NCI-H460 (cell line): ENCODE measurements at places on chromosomes 7 and 10. TPM values are rescaled to one million over a fixed set of nuclear protein-coding genes. Genes with fewer than 3 reads are reported as not detected.
A peak's percentile ranks its signal among the peaks of the same experiment; 100 is the strongest.

- DNase-seq = no peak
Observed at GRCh38 chr7:31087351-31087750, 35.2 kb downstream of the ADCYAP1R1 start.

DNA sequence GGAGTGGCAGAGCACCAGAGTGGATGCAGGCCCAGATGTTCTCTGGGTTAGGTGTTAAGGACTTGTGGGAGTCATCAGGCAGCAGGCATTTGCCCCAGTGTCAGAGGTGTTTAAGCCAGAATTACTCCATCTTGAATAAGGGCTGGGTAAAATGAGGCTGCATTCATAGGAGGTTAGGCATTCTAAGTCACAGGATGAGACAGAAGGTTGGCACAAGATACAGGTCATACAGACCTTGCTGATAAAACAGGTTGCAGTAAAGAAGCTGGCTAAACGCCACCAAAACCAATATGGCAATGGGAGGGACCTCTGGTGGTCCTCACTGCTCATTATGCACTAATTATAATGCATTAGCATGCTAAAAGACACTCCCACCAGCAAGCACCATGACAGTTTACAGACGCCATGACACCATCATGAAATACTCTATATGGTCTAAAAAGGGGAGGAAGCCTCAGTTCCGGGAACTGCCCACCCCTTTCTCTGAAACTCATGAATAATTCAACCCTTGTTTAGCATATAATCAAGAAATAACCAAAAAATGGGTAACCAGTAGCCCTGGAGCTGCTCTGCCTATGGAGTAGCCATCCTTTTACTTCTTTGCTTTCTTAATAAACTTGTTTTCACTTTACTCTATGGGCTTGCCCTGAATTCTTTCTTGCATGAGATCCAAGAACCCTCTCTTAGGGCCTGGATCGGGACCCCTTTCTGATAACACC lies 882 bp upstream of the LRRC61 start:
- DNase-seq = no peak

GRCh38 chr7:13834328-13834761 lies 155.1 kb downstream of the ETV1 start:
- DNase-seq = peak; percentile 65

GRCh38 chr7:118305671-118306070 lies 81.2 kb downstream of the ANKRD7 start:
- peak; percentile 6 for DNase-seq

GRCh38 chr7:47354831-47355541 lies 226.9 kb downstream of the TNS3 start:
- DNase-seq = no peak

DNA sequence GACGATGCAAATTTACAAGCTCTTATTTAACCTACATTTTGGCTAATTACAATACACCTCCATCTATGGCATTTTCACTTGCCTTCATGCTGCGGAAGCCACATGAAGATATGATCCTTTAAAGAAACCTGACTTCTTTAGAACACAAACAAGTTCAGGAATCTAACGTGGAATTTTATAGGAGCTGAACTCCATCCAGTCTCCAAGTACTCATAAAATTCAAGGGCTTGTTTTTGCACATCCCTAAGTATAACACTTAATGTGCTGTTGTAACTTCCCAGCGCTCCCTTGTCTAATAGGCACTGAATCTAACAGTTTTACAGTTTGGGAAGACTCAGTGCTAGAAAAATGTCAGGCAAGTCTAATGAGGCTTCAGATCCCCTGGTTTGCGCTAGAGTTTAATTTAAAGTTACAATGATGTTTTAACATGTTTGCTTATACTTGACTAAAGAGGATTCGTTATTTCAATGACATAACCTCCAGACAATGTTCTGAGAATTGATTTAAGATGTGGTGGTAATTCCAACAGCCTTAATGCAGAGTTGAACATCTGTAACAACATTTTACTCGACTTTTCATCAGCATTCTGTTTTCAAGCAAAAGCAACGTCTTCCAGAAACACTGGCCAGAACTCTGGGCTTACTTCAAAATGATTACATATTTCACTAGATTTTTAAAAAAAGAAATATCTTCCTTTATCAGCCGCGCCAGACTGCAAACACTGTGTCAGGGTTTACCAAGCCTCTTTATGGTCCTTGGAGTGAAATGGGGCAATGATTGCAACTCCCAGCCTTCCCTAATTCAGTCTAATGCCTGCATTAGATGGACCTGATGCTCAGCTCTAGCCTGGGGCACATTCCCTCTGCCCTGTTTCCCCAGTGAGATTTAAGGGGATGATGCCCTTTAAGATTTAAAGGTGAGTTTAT lies 664.3 kb downstream of the KCNMA1 start:
- DNase-seq = no peak

- peak; percentile 48 for DNase-seq
Observed at GRCh38 chr10:76036111-76036940, 604.9 kb downstream of the LRMDA start.

DNA sequence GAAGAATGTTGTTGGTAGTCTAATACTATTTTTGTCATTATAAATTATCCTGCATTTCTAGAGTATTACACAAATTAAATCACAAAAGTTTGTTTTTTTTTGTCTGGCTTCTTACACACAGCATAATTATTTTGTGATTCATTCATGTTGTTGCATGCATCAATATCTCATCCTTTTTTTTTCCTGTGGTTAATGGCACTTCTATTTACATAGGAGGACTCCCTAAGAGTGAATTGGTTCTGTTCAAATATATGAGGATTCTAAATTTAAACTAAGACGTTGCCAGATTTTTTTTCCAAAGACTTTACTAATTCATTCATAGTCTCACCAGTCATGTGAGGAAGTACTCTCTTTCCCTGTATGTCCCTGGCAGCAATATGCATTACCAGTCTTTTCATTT lies 303.3 kb downstream of the GPR37 start:
- DNase-seq = no peak

DNA sequence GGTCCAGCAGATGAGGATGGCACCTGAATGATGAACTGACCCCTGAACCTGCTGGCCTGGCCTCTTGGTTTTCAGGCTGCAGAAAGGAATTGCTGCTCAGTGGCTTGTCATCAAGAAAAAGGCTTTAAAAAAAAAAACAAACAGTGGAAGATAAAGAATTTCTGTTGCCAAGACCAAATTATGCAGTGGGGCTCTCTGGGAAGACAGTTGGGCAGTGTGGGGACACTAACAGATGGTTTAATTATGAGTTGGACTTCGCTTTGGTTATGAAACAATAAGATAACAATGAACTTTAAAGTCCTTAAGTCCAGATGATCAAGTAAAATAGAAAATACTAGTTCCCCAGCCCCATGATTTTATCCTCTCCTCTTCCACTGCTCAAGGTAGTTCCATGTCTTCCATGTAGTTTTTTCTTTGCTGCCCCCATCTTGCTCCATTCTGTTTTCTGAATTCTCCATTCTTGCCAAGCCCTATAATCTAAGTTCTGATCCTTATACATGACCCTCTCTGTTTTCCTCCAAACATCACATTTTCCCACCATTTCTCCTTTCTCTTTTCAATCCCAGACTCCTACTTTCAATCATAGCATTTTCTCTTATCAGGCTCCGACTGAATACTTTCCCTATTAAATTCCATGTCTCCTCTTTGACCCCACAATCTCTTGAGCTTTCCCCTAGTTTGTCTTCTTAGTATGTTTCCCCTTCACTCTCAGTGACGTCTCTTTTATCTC lies 52.6 kb downstream of the ANK3 start:
- DNase-seq = no peak

DNA sequence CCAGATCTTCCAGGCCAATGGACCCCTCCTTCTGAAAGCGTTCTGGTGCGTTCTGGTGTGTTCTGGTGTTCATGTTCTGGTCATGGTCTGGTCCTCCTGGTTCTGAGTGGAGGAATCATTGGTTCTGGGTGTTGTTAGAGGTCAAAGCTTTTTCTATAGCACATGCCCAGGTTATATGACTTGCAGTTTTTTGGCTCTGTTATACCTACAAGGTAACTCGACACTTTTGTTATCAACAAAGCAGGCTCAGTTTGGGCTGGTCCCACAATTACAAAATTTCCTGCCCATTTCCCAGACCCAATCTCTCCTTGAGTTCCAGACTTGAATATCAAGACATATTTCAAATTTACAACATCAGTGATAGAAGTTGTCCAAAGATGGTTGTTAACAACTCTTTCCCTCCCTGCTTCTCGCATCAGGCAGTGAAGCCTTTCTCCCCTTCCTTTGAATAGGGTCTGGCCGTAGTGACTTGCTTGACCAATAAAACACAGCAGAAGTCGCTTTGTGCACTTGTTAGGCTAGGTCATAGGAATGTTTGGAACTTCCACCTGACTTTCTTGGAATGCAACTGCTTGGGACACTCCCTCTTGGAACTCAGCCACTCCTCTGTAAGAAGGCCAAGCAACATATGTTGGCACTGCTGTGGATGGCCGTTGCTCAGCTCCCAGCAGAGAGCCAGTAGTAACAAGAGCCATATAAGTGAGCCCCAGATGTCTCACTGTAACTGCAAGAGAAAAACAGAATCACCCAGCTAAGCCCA lies 83.1 kb upstream of the STEAP1B start:
- DNase-seq = peak; percentile 90

- DNase-seq = peak; percentile 85
Observed at GRCh38 chr7:1532456-1533254, 2.2 kb downstream of the MAFK start.

DNA sequence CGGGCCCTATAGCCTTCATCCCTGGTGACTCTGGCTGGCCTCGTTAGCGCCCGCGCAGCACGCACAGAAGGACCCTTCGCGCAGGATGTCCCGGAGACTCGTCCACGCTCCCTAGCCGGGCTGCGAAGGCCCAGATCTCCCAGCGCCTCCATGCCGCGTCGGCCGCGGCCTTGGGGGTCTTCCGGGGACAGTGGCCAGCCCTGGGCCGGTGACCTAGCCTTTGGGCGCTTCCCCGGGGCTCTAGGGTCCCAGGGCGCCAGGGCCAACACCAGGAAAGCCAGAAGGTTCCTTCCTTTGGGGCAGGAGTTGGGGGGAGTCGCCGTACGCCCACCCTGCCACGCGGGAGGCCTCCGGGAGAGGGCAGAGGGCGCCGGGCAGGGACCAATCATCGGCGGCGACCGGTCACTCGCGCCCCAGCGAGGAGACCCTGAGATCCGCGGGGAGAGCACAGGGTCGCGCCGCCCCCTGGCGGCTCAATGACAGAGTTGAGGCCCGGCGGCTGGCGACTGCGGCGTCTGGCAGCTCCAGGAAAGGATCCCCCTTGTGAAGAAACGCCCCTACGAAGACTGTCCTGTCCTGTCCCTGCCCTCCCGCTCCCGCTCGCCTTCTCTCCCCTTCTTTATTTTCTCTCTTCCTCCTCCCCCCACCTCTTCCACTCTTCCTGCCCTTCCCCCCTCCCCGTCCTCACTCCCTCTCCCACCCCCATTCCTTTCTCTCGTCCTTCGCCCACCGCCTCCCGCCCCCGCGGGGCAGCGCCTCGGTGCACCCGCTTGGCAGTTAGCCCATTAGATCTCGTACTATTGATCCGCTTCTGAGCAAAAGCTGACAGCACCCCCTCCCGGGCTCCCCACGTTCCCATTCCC lies 62.3 kb upstream of the LBX1 start:
- DNase-seq = peak; percentile 31

DNA sequence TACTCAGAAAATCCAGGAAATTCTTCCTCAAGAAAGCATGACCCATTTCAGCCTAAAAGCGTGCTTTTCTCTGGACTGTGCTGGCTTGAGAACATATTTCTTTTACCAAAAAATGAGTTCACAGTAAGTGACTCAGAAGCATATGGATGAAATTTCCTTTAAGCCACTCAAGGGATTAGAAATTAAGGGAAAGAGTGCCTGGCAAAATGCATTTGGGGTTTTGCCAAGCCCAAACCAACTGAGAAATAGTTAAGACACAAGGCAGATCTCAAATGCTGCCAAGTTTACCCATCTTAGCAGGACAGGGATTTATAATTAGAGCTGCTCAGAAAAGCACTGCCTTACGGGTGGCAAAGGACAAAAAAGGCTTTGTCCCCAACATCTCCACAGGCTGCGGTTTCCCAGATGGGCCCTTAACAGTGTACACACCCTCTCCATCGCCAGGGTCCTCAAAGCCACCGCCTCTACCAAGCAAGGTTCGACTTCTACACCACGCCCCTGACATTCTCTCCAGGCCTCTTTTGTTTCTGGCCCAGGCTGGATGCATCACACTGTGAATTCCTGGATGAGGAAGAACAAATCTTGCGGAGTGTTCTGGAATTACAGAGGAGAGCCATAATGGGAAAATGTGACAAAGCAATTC lies 30.1 kb upstream of the CDHR3 start:
- no peak for DNase-seq

DNA sequence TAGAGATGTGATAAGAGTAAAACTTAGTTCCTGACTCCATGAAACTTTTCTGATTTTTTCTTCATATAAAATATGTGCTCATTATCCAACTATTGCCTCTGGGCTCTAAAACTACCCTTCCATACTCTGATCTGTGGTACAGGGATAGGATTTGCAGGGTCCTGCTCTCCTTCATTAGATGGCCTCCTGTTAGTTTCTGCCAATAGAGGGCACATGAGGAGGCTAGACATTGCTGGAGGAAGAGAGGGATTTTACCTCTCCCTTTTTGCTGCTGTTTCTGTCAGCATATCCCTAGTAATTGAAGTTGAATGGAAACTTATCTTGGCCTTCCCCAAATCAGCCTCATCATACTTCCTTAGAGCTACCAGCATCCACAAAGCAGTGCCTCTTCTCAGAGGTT lies 269.4 kb downstream of the NXPH1 start:
- no peak for DNase-seq

ANKRD7 gene
- total RNA-seq = 0.64 and 0.66 TPM in 2 replicates

IDI2 gene
- not detected in 2 replicates for total RNA-seq

HOXA1 gene
- total RNA-seq = 0.87 TPM in 1 of 2 replicates, not detected in the other

SLC26A5 gene
- total RNA-seq = not detected in 2 replicates

PDGFA gene
- 20.3 and 21.4 TPM in 2 replicates for total RNA-seq

RBM17 gene
- 33.8 and 40.2 TPM in 2 replicates for total RNA-seq

PVRIG gene
- not detected in 2 replicates for total RNA-seq

CYP2W1 gene
- total RNA-seq = 0.05 TPM in 1 of 2 replicates, not detected in the other
